Naive thymus-derived CD4-positive, alpha-beta T cell (primary cell): ENCODE measurements at places on chromosomes 13 and 19. TPM values are rescaled to one million over a fixed set of nuclear protein-coding genes. Genes with fewer than 3 reads are reported as not detected.

Gene MRPL4
- 70.5 and 70.9 TPM in 2 replicates for total RNA-seq

DNA sequence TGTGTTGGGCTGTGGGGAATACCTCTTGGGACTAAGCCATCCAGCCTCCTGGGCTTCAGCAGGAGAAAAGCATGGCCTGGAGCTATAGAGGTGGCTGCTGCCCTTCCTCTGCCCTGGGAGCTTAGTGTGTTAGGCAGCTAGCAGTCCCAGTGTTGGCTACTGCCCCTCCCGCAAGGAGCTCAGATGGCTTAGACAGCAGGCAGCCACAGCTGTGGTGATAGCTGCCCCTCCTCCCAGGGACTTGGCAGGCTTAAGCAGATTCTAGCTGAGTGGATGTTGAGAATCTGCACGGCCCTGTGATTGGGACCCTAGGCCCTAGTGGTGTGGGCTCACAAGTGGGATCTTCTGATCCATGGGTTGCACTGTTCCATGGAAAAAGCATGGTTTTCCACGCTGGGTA, 264.5 kb downstream of the TDRD3 start:
- H3K4me3 ChIP-seq, result no peak overlapping the region
- no peaks in the 10 kb centered on the region for H3K36me3 ChIP-seq
- H3K4me1 ChIP-seq, result no peaks in the 10 kb centered on the region
- no peak for DNase-seq

DNA sequence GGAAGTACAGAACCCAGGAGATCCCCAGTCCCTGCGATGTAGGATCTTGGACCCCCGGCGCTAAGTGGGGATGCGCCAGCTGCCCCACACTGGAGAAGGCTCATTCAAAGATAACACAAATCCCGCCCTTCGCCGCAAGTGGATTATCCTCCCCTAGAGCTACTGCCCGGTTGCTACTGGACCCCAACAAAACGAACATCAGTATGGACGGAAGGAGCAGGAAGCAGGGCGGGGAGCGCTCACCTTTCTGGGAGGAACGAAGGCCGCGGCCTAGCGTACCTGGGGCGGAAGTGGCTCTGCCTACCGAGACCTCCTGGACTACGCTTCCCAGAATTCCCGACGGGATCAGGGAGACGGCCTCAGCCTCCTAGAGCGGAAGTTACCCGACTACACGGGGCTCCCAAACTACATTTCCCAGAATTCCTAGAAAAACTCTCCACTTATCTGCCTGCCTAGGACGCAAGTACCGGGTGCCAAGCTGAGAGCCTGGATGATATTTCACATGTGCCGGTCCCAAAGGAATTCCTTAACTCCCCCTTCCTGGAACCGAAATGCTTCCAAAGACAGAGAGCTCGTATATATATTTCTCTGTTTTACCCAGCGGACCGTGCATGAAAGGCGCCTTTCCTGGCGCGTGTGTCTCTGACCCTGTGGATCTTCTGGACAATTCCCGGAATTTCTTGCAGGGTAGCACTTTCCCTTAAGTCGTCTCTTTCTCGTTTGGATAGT, at the start of gene ZNF112:
TSS of gene ZNF112 (minus strand) at position 298 of the 729 bp plus-strand sequence. CDS start 16,141 bp downstream, outside the sequence.
- H3K4me1 ChIP-seq, result no peaks in the 10 kb centered on the region
- H3K27me3 ChIP-seq, result no peaks in the 10 kb centered on the region
- no peak within 1 kb of the TSS for H3K27ac ChIP-seq
- DNase-seq, result no peak

DNA sequence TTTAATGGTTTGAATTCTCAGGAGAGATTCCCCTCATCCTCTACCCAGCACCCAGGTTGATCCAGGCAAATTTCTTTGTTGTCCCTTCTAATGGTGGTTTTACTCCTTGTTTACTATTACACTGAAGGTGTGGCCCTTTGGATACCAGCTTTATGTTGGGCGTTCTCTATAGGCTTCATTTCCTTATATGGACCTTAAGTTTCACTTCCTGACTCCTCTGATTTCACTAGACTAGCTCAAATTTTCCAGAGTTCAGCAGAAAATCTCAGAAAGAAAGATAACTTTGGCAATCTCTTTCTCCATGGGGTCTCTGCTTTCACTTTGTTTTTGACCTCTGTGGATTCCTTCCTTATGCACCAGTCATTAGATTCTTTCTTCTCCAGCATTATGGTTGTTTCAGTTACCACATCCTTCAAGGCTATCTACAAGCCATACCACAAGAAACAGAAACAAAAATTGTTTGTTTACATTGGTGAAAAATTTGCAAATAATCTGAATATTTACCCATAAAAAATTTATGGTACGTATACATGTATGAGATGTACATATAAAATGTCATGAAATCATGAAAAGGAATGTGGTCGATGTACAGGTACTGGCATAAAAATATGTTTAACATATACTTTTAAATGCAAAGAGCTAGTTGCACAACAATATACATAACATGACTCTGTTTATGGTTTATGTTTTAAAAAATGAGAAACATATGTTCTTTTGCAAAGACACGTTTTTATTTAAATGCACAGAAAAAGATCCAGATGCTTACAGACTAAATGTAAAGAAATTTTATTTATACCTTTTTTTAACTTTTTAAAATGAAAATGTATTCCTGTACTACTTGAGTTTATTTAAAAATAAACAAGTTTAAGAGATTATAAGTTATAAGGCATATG, 212.6 kb downstream of the LACC1 start:
- no peaks in the 10 kb centered on the region for H3K4me1 ChIP-seq
- H3K4me3 ChIP-seq, result no peak overlapping the region

DNA sequence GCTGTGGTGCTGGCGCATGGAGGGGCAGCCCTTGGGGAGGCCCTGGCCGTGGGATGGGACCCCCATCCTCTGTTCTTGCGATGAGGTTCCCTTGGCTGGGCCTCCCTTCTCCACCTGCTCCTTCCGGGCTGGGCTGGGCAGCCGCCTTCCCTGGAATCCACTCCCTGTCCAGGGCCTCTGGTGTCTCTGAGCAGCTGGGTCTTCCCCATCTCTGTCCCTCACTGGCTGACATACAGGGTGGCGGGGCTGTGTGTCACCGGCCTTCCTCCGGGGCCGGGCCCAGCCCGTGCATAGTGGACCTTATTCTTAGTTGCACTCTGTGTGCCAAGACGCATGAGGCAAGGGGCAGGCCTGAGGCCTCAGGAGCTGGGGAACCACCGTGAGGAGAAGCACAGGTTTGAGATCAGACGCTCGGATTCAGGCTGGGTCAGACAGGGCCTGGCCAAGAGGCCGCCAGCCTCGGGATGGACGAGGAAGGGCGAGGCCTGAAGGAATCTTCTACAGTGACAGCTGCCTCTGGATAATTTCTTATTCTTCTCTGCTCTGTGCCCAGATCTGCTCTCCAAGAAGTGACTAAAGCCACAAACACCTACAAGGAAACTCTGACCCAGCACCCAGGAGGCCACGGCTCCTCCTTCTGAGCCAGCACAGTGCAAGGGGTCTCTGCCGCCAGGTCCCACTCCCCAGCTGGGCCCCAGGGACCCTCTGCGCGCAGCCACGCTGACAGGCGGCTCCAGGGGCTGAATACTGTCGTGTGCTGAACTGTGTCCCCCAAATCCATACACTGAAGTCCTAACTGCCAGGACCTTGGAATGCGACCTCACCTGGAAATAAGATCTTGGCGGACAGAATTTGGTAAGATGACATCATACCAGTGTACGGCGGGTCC, 11.0 kb downstream of the SGTA start:
- H3K4me3 ChIP-seq, result no peak overlapping the region
- DNase-seq, result no peak
- no peaks in the 10 kb centered on the region for H3K27me3 ChIP-seq
- no peak overlapping the region for H3K27ac ChIP-seq
